ENCODE measurements at places on chromosomes 7 and 10.

- DNase-seq = no peak
Measured at GRCh38 chr7:78125884-78126283, 327.3 kb downstream of the PHTF2 start.

DNA sequence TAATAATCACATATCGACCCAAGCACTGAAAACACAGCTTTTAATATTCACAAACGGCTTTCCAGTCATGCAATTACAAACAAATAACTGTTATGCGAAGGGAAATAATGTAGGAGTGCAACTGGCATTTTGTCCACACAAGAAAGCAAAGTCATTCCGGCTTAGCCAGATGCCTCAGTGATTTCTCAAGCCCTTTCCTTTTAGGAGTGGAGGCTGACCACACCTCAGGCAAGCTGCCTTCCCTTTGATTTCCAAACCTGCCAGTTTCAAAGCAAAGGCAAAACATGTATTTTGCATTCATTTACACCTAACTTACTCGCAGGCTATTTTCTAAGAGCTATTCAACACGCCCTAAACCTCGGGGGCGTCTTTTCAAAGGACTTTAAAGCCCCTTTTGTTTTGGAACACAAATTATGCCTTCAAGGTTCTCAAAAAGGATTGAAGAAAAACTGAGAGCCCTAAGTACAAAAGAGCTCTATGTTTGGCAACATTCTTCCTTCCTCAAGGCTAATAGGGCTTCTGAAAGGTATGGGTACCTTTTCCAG is 109.6 kb downstream of the CPXM2 start:
- no peak for DNase-seq

GRCh38 chr10:113518816-113519591 is 33.8 kb upstream of the HABP2 start:
- no peak for DNase-seq

DNA sequence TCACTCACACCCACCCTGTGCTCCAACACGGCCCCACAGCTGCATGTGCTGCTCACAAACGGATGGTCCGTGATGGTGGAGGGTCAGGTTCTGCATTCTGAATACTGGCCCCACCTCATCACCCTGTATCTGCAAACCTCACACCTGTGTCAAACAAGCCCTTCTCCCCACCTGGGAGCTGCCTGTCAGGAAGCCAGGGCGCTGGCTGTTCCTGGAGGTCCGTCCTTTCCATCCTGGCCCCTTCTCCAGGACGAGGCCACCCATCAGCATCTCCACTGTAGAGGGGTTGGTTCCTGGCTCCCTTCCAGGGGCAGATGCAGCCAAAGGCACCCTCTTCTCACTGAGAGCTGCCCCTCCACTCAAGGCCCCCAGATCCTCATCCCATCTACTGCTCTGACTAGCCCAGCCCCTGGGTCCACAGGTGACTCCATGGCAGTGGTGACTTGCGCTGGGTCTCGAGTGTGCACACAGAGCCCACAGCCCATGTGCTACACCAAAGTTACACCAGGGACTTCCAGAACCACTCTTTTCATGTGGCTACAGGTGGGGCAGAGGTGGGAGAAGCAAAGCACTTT is 229.4 kb downstream of the TNS3 start:
- DNase-seq = no peak

- no peak for DNase-seq
Measured at GRCh38 chr7:3730276-3730675, 429.2 kb downstream of the SDK1 start.

- DNase-seq = no peak
Measured at GRCh38 chr10:49176310-49177268, 11.6 kb downstream of the TMEM273 start.

DNA sequence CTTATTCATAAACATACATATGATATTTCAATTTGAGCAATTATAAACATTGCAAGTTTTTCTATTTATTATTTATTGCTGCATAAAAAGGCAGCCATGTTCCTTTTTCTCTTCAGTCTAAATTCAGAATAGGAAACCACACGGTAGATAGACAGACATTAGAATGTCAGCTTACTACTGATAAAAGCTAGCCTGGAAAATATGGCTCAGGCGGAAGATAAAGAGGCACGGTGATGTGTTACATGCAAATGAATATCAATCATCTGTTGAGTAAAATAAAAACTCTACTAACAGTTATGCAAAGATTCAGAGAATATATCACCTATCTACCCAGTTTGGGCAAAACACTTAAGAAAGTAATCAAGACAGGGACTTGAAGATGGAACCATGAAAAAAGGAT is 73.5 kb upstream of the PDSS1 start:
- no peak for DNase-seq

DNA sequence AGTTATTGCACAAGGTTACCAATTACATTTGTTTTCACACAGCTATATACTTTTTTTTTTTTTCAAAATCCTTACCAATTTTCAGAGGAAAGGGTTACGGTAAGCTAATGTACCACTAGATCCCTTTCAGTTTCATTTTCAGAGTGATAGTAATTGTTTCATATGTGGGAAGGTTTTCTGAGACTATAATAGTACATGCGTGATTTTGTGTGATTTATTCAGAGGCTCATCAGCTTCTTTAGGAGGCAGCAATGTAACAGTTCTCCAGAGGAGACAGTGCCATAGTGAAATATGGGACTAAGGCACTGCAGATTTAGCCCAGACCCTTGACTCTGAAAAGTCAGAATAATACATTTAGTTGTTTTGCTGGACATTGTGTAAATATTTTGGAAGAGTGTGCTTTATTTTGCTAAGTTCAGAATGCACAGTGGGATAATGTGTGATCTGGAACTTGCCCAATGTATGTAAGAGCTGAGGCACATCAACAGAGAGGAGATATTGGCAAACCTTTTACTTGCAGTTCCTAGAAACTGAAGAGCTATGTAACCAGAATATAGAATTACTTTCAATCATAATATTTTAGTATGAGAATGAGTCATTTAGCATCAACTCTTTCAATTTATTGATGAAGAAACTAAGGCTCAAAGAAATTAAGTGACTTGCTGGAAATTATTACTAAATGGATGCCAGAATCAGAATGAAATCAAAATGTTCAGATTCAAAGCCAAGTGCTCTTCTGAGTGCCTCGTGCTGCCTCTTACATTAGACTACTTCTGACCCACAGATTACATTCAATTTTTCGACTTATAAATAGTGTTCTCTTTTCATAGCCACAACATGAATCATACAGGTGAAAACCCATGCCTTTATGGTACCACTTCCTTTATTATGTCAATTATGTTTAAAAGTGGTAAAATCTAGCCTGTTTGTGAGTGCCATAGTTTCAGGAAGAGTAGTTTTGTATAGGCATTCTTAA is 207.7 kb upstream of the TEX47 start:
- DNase-seq = no peak

DNA sequence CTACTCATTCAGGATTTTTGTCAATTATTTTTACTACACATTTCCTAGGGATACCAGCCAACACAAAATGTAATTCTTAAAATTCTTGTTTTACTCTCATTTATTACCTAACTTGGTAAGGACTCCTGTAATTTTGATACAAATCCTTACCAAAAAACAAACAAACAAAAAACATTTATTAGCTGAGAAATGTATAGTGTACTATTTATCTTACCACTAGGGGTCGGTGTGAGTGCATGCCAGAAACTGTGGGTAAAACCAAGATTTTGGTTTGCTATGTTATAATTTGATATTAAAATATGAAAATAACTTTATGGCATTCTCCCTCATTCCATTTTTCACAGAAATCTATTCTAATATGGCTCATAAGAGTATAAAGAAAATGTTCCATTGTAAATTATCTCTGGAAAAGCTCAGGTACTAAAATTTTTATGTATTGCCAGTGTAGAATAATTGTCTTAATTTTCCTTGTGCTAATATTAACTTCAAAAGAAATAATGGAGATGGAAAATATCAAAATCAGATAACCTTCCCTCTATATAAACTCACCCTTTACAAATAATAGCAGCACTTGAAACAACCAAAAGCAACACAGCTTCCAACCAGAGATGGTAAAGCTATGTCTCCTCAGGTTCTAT is 290.8 kb upstream of the PCDH15 start:
- DNase-seq = no peak

- DNase-seq = no peak
Measured at GRCh38 chr7:36473454-36474282, 84.0 kb downstream of the ANLN start.

GRCh38 chr10:123428391-123428790 is 237.8 kb upstream of the GPR26 start:
- DNase-seq = no peak

DNA sequence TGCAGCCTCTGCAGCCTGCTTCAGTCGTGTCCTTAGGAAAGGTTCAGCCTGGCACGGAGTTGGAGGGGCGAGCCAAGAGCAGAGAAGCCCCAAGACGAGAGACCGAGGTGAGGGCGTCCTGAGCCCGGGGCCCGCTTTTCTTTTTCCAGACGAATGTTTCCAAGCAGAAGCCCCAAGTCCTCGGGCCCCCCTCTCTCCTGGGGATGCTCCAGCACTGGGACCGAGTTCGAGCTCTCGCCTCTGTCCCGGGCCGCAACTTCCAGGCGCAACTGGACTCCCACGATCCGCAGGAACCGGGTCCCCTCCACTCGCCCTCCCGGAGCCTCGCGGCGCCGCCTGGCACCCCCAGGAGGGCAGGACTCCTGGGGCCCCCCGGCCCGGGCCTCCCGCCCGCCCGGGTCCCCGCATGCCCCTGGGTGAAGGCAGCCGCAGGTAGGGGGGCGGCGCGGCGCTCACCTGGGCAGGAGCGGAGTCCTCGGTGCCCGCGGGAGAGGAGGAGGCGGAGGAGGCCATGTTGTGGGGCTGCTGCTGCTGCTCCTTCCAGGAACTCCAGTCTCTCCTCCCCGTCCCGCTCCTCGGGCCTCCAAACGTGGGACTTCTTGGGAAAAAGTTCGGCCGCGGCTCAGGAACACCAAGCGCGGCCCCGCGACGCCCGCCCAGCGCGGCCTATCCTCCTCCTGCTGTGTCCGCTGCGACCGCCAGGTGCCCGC is 45.3 kb upstream of the CDK1 start:
- peak; percentile 17 for DNase-seq

DNA sequence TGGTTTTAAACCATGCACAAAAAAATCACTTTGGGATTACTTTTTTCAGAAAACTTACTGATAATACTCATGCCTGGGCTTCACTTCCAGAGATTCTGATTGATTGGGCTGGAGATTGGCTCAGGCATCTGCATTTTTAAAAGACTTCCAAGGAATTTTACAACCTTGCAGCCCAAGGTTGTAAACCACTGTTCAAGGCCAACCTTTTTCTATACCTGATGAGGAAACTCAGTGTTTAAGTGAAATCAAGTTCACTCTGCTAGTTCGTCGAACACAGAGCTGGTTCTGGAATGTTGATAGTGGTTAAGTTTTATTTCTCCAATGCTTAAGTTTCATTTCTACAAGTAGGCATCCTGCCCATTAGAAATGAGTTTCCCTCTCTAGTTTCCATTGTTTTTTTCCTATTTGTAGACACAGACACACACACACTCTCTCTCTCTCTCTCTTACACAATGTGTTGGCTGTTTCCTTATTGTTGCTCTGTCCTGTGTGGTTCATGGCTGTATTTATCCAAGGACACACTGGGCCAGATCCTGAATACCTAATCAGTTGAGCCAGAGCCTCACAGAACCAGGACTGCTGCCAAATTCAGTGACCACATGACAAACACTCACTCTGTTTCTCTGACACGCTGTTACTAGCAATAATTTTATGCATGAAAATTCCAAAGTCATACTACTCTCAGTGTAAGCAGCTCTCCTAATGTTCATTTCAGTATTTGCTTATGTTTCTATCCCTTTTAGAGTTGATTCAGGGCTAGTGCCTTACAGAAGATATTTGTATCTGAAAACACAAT is 3.7 kb upstream of the IFIT1B start:
- DNase-seq = no peak

GRCh38 chr10:88347597-88348304 is 235.4 kb downstream of the RNLS start:
- DNase-seq = no peak

GRCh38 chr10:3325954-3326750 is 153.6 kb upstream of the PITRM1 start:
- DNase-seq = no peak

DNA sequence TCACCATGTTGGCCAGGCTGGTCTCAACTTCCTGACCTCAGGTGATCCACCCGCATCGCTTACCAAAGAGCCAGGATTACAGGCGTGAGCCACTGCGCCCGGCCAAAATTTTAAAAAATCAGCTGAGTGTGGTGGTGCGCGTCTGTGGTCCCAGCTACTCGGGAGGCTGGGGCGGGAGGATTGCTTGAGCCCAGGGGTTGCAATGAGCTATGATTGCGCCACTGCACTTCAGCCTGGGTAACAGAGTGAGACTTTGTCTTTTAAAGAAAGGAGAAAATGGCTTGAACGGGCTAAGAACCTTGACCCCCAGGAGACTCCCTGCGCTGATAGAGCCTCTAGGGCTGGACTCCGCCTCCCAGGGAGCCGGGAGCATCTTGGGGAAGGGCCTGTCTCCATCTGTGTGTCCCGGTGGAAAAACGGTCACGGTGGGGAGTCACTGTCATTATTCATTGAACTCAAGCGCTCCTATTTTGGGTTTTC is 760 bp upstream of the KCTD7 start:
- DNase-seq = peak; percentile 5

DNA sequence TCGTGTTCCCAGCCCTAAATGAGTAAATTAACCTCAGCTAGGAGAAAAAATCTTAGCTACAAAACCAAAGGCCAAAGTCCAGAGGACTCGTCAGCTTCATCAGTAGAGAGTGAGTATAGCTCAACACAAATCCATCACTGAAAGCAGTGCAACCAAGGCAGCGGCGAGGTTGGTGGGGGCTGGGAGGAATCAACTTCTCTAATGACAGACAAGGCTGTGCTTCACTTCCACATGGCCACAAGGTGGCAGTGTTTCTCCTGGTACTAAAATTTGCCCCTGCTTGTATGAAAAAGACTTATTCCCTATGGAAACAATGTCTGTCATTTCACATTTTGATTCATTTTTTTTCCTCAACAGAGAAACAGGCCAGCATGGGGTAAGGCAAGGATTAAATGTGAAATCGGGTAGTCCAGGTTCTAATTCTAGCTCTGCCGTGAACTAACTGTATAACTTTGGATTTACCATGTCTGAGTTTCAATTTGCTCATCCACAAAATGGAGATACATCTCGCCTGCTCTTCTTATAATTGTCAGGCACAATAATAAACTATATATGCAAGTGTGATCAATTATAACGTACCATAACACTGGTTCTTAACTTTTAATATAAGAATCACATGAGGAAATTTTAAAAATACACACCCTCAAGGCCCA is 39.3 kb downstream of the FAS start:
- DNase-seq = peak; percentile 55

GRCh38 chr10:127738512-127739424 is 1.8 kb downstream of the FOXI2 start:
- no peak for DNase-seq

GRCh38 chr10:63114031-63114814 is 18.9 kb upstream of the NRBF2 start:
- no peak for DNase-seq

All from activated T-cell treated with anti-CD3 and anti-CD28 coated beads for 1 hour (primary cell).